ENCODE measurements at places on chromosomes 4 and X. TPM values are rescaled to one million over a fixed set of nuclear protein-coding genes. Genes with fewer than 3 reads are reported as not detected.
A peak's percentile ranks its signal among the peaks of the same experiment; 100 is the strongest.

GRCh38 chr4:174689618-174690017, 139.4 kb downstream of the GLRA3 start:
- no peak for DNase-seq

- no peak for DNase-seq
These were observed 24.7 kb downstream of the RPL9 start for GRCh38 chr4:39433878-39434492.

DNA sequence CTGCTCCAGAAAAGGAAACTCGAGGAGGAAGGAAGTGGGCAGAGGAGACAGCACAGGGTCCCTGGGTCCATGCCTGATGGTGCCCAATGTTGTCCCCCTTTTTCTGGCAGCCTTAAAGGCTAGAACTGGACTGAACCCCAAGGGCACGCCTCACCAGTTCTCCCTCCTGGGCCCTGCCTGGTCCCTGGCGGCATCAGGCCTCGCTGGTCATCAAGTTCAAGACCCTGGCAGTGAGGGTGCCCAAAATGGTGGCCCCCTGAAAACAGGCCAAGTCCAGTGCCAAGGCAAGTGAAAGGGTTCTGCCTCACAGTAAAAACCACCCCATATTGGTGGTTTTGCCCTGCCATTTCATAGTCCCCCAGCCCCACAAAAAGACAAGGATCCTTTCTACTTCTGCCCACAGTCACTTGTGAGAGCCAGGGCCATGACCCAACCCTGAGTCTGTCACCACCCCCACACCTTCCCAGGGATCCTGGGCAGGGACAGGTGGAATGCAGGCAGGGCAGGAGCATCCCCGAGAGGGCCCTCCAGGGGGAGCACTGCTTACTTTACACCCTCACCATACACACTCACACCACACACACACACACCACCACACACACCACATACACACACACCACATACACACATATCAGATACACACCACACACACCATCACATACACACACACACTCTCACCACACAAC, 107.6 kb downstream of the DCTD start:
- DNase-seq = peak; percentile 18

DNA sequence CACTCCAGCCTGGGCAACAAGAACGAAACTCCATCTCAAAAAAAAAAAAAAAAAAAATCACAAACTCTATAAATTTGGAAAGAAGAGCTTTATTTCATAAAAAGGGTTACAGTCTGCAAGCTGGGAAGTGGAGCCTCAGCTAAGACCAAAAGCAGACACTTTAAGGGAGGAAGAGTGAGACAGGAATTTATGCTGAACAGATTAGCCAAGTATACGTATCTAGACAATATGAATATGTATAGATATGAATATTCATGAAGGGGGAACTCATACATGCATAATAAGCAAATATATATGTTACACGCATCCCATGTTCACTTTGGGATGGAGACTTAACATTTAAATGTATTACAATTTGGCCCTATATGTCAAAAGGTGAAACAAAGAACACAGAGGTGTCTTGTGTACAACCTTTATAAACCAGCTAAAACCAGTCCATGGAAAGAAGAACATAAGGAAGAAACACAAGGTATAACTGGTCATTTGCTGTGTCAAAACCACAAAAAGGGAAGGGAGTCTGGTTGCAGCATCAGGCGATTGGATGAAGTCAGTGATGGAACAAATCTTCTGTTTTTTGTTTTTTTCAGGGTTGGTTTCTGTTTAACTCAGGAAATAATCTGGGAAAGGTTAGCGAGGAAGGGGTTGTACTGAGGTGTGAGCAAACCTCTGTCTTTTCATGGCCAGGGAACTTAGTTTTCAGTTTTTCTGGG, 130.0 kb upstream of the MAOA start:
- no peak for DNase-seq

ZNF630 gene
- not detected for total RNA-seq

DNA sequence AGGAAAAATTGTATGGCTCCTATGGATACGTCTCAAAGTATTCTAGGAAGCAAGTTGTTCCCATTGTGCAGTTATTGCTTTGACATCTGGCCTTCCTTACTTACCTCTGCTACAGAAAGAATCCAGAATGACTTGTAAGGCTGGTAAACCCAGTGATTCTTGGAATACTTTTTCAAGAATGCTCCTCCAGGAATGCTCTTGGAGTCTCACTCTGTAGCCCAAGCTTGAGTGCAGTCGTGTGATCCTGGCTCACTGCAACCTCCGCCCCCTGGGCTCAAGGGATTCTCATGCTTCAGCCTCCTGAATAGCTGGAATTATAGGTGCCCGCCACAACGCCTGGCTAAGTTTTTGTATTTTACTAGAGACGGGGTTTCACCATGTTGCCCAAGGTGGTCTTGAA, 38.1 kb downstream of the GAB1 start:
- DNase-seq = no peak

LGI2 gene
- not detected for total RNA-seq

DNA sequence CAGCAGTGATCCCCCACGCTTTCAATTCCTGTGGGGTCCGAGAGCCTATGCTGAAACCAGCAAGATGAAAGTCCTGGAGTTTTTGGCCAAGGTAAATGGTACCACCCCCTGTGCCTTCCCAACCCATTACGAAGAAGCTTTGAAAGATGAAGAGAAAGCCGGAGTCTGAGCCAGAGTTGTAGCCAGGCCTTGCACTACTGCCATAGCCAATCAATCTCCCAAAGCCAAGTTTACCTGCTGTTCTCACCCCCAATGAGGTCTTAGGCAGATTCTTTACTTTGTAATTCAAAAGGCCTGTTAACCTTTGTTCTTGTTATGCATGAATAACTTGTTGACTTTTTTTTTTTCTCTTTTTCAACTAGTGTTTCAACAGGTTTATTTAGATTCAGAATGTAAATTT, 4.0 kb downstream of the MAGEB2 start:
- no peak for DNase-seq

DNA sequence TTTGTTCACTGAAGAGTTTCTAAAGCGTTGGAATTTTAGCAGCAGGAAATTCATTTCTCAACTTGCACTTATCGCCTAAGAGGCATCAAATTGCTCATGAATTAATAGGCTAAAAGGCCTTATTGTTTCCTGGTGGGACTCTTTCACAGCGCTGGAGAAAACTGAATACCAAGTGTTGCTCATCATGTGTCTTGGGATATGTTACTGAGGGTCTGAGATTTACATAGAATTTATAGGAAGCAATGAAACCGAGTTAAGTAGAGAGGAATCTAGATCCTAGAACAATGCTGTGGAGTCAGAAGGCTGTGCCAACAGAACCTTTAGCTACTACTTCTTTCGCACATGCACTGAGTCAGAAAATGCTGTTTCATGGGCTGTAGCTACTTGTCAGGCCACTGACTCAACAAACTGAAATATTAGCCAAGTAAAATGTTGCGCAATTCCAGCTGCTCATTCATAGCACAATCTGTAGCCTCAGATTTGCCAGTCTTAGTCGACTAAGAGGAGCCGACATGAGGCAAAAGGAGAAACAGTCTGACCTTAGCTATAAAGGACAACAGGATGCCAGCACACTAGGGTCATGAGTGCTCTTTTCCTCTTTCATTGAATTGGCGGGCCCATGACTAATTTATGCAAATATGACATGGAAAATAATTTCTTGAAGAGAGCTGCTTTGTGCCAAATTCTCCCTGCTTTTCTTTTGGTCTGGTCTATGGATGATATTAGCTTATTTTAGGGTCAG, 35.9 kb upstream of the CXCL8 start:
- peak; percentile 82 for DNase-seq

UGT2B17 gene
- total RNA-seq = not detected

GRCh38 chr4:88457307-88458103, 586 bp downstream of the HERC5 start:
- DNase-seq = peak; percentile 6

ARHGEF9 gene
- 15.0 TPM for total RNA-seq

- no peak for DNase-seq
These were observed 2.7 kb downstream of the REST start for GRCh38 chr4:56910172-56910967.

DNA sequence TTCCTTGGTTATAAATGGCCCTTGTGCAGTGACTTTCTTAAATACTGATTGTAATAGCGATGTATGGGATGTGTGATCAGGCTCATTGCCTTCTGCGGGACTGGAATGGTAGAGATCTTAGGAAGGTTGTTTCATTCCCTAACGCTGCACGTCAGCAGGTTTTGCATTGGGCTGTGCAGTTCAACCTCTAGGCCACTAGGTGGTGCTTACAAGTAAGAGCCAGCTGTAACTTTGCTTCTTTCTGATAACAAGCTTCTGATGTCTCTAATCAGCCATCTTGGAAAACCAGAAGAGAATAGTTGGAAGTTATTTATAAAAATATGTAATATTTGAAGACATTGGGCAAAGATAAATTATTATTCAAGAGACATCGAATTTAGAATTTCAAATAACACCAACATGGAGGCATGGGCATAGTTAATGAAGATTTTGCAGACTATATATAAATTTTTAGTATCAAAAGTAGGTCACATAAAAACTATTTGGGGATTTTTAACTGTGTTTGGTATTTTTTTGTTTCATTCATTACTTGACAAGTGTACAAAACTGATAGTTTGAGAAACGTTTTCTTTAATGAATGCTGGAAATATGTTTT, 339.7 kb upstream of the PCDH7 start:
- DNase-seq = peak; percentile 65

- DNase-seq = no peak
These were observed 39.9 kb downstream of the CCKAR start for GRCh38 chr4:26450418-26450817.

- no peak for DNase-seq
These were observed 21.3 kb downstream of the MAEA start for GRCh38 chr4:1310796-1311631.

DNA sequence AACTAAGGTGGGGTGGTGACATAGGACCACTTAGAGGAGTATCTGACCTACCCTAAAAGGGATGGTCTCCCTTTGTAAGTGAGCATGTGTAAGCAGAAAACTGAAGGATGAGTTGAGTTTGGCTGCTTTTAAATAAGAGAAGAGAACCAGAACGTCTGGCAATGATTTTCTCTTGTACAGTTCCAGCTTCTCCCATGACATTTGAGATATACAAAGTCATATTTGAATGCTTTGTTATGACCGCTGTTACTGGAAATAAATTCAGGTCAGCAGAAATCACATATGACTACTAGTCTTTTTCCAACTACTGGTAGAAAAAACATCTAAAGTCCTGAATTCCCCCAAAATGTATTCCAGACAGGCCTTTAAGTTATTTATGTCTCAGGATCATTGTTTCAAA, 313.3 kb upstream of the BMP3 start:
- no peak for DNase-seq

BEX1 gene
- total RNA-seq = not detected

- no peak for DNase-seq
These were observed 54.8 kb upstream of the SRD5A3 start for GRCh38 chr4:55291227-55291640.

DNA sequence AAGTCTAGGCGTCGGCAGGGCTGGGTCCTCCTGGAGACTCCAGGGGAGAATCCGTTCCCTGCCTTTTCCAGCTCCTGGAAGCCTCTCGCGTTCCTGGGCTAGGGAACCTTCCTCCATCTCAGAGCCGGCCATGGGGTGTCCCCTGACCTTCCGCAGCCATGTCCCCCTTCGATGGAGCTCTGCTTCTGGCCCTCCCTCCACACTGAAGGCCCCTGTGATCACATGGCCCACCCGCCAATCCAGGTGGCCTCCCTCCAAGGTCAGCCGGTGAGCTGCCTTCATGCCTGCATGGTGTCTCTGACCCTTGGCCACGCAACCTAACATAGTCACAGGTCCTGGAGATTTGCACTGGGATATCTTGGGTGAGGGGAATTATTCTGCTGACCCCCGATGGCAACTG, 69.6 kb downstream of the TRMT44 start:
- DNase-seq = no peak

DNA sequence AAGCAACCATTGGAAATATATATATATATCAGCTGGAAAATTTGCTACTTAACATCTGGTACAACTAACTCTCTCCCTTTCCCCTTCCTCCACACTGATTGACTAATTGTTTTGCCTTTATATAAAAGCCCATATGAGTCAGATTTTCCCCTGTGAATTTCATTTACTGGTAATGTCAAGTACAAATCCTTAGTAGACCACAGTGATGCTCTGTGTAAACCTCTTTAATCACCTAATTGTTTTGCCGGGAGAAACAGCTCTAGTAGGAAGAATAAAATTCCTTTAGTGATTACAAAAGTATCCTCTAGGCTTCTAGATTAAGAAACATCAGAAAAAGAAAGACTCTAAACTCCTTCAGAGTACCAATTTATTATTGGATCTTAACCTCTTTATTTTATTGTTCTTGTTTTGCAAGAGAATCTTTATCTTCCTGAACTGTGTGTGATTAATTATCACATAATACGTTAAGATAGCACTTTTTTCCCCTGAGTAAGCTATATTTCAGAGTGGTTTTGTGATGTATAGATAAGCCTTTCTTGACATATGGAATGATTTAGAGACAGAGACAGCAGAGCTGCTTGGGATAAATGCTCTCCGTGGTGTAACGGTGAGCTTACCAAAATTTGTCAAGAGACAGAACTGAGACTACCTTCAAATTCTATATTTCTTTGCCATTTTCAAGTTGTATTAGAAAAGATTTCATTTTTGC, 1606.4 kb upstream of the TENM3 start:
- DNase-seq = no peak

- no peak for DNase-seq
These were observed 58.0 kb upstream of the PTPN13 start for GRCh38 chr4:86536151-86536550.

DNA sequence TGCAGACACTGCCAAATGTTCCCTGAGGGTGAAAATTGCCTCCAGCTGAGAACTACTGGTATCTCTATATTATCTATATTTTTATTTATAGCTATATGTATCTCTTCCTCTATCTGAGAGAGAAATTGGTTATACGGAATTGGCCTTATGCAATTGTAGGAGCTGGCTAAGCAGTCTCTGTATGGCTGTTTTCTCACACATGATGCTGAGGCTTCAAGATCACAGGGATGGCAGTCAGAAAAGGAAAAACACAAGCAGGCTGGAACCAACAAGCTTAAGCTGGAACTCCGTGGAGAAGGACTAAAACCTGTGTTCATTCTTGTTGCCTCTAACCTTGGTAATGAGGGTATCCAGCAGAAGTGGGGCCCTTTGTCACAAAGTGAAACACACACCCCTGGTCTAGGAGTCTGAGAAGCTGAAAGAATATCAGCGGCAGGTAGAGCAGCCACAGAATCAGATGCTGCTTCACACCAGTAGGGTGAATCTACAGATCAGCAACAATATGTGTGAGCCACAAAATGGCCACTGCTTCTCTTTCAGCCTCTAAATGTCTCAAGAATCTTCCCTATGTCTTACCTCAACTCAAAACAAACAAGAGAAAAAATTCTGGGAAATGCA, 166.5 kb upstream of the PPP1R2C start:
- no peak for DNase-seq

GRCh38 chr4:8614365-8615193, 22.0 kb downstream of the CPZ start:
- no peak for DNase-seq

GRCh38 chr4:150939530-150939929, 75.6 kb downstream of the LRBA start:
- no peak for DNase-seq

- no peak for DNase-seq
These were observed 54.8 kb downstream of the TMEM165 start for GRCh38 chr4:55450566-55450965.

GRCh38 chr4:119105605-119106004, 30.0 kb upstream of the MYOZ2 start:
- no peak for DNase-seq

PRR32 gene
- not detected for total RNA-seq

Measured in HCT116 (cell line).